Heart right ventricle (tissue), 16 donors: ENCODE measurements at places on chromosomes 1 and 21. TPM values are rescaled to one million over a fixed set of nuclear protein-coding genes. Genes with fewer than 3 reads are reported as not detected.

Gene FAM72C
- not detected for polyA plus RNA-seq

Gene LIX1L
- 7.1 TPM for polyA plus RNA-seq

DNA sequence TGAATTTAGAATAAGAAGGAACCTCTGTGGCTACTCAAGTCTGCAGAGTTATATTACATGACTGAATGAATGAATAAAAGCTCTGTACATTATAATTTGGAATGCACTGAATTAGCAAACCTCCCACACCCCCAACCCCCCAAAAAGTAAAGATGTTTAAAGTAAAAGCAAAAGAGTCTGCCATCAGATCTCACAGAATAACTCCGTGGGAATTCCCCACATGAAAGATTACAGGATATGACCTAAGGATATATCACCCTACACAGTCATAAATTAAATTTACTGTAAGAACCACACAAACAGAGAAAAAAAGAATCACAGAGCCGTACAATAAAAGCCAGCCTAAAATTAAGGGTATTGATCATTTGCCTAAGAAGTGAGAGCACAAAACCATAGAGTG lies 587.3 kb downstream of the PTPRC start:
- no peak for DNase-seq

GRCh38 chr1:186757851-186758250 lies 70.9 kb upstream of the PLA2G4A start:
- DNase-seq = no peak

GRCh38 chr1:176752505-176752904 lies 289.5 kb downstream of the PAPPA2 start:
- no peak for DNase-seq

- DNase-seq = no peak
Measured at GRCh38 chr1:38444311-38444710, 397.7 kb upstream of the POU3F1 start.
